Renal cortex interstitium (tissue), 15 donors: ENCODE measurements at places on chromosomes 12 and 14. TPM values are rescaled to one million over a fixed set of nuclear protein-coding genes. Genes with fewer than 3 reads are reported as not detected.

- DNase-seq = no peak
These were observed 6.0 kb upstream of the ACOT6 start for GRCh38 chr14:73606271-73606670.

SERPINA10 gene
- polyA plus RNA-seq = 0.06 TPM

DNA sequence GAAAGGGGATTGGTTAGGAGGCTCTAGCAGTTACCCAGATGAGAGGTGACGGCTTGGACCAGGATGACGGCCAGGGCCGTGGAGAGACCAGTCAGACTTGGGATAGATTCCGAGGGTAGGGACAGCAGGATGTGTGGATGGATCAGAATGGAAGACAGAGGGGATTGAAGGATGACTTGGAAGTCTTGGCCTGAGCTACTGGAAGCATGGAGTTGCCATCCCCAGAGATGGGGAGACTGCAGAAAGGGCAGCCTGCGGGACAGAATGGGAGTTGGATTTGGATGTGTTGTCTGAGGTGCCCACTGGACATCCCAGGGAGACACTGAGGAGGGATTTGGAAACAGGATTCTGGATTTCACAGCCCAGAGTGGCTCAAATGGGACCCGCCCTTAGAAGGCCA, 102.3 kb downstream of the CALM1 start:
- no peak for DNase-seq

TOMM20L gene
- polyA plus RNA-seq = 2.1 TPM

- DNase-seq = no peak
These were observed 40.2 kb downstream of the TRPV4 start for GRCh38 chr12:109792992-109793391.

GRCh38 chr14:99348816-99349614, 77.0 kb upstream of the BCL11B start:
- DNase-seq = no peak

- DNase-seq = no peak
These were observed 10.7 kb downstream of the NKX2-1 start for GRCh38 chr14:36509069-36509917.

JKAMP gene
- 82.0 TPM for polyA plus RNA-seq

GRCh38 chr12:117120787-117121186, 21.6 kb upstream of the TESC start:
- no peak for DNase-seq

GNB3 gene
- polyA plus RNA-seq = 9.2 TPM

GRCh38 chr14:30204431-30204980, 276.9 kb upstream of the PRKD1 start:
- no peak for DNase-seq

GRCh38 chr12:21296751-21297406, 37.8 kb downstream of the SLCO1A2 start:
- no peak for DNase-seq

- DNase-seq = no peak
These were observed 64.2 kb downstream of the ELK3 start for GRCh38 chr12:96258104-96258961.

DNA sequence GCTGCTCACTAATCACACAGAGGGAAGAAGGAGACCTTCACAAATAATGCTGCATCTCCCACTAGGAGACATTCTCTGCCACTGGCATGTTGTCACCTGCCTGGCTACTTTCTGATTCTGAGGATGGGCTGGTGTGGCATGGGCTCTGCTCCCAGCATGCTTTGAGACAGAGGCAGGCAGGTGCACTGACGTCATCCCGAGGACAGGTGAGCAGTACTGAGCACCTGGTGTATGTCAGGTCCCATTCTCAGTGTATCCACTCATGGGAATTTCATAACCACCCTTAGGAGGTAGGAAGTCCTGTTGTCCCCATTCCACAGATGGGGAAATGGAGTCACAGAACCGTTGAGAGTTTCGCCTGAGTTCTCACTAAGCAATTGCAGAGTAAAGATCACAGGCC, 597.9 kb downstream of the VRK1 start:
- no peak for DNase-seq

RALGAPA1 gene
- 43.4 TPM for polyA plus RNA-seq

DNA sequence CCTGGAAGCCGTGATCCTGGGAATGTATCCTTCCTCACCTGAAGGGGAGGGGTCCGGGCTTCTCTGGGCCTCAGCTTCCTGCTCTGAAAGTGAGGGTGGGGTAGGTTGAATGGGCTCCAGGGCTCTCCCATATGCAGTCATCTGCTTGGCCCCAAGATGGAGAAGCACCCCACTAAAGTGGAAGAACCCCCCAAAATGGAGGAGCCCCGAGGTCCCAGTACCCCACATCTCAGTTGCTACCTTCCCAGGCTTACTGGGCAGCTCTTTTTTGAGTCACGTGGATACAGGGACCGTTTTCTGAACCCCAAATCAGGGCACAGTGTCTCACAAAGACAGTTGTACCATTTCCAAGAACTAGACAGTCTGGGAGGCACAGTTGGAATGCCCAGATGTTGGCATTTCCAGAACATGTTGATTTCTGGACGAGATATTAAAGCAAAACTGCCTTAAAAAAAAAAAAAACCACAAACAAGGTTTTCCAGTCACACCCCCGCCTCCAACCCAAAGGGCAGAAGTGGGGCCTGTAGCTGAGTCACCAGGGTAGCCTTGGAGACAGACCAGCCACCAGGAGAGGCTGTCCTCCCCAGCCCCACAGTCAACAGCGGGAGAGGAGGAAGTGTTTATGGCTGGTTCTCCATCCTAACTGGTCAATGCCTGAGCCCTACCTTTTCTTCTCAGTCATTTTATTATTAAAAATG, 12.1 kb downstream of the VASH1 start:
- DNase-seq = no peak

GRCh38 chr14:91968280-91968679, 20.8 kb upstream of the FBLN5 start:
- DNase-seq = no peak

GRCh38 chr12:47068539-47068938, 10.9 kb upstream of the PCED1B start:
- DNase-seq = no peak

GRCh38 chr12:125674554-125675338, 609.5 kb downstream of the AACS start:
- no peak for DNase-seq

DNA sequence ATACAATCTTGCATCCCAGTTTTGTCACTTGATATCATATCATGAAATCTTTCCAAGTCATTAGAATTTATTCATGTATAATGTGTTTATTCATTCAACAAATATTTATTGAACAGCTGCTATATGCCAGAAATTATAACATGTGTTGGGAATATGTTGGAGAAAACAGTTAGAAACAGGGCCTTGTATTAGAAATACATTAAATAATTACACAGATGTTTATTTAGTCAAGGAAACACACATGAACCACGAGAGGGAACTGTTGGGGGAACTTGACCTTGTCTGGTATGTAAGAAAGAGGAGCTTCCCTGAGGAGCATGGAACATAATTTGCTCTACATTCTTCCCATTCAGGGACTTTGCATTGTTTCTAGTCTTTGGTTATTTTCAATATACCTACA, 191.7 kb upstream of the FRMD6 start:
- DNase-seq = no peak
